ENCODE measurements at places on chromosomes 13 and 19. TPM values are rescaled to one million over a fixed set of nuclear protein-coding genes. Genes with fewer than 3 reads are reported as not detected.

DNA sequence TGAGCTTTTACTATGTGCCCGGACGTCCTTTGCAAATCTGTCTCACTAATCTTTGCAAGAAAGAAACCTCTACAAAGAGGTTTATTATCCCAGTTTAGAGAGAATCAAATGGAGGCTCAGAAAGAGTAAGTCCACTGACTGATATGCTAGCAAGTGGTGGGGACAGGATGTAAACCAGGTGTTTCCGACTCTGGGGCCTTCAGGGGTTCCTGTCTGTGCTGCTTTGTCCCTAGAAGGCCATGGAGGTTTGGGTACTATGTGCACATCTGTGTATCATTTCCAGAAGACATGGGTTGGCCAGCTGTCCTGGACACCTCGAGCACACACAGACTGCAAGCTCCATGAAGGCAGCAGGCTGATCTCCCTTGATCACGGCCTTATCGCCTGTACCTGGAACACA, 1.2 kb upstream of the KPTN start:
- no peak for DNase-seq

DNA sequence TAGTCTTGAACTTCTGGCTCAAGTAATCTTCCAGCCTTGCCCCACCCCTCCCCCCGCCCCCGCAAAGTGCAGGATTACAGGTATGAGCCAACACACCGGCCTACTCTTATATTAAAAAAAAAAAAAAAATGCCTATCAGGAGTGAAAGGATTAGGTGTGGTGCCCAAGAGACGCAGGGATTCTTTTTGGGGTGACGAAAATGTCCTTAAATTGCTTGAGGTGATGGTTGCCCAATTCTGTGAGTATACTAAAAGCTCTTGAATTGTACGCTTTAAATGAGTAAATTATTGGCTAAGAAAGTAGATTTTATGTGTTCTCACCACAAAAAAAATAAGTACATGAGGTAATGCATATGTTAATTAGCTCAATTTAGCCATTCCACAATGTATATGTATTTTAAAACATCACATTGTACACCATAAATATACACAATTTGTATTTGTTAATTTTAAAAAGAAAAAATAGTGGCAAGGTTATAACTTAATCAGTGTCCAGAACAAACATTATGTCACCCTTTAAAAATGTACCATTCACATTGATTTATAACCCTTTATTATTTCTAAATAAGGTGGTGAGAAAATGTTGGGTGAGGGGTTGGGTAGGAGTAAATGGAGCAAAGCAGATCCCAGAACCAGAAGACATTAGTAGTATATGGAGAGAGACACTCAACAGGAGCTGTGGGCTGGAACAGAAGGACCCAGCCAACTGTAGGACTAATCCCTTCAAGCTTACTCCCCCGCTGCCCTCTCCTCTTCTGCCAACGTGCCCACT, 3.9 kb downstream of the IGSF23 start:
- no peak for DNase-seq

GRCh38 chr19:7534531-7535046, 928 bp upstream of the PNPLA6 start:
- no peak for DNase-seq

DNA sequence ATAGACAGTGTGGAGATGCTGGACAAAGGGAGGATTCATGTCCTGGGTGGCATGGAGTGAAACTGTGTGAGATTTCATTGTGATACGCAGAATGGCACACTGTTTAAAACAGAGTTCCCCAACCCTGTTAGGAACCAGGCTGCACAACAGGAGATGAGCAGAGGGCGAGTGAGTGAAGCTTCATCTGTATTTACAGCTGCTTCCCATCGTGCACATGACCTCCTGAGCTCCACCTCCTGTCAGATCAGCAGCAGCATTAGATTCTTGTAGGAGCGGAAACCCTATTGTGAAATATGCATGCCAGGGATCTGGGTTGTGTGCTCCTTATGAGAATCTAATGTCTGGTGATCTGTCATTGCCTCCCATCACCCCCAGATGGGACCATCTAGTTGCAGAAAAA, 72.5 kb downstream of the RAP2A start:
- no peak for DNase-seq

DNA sequence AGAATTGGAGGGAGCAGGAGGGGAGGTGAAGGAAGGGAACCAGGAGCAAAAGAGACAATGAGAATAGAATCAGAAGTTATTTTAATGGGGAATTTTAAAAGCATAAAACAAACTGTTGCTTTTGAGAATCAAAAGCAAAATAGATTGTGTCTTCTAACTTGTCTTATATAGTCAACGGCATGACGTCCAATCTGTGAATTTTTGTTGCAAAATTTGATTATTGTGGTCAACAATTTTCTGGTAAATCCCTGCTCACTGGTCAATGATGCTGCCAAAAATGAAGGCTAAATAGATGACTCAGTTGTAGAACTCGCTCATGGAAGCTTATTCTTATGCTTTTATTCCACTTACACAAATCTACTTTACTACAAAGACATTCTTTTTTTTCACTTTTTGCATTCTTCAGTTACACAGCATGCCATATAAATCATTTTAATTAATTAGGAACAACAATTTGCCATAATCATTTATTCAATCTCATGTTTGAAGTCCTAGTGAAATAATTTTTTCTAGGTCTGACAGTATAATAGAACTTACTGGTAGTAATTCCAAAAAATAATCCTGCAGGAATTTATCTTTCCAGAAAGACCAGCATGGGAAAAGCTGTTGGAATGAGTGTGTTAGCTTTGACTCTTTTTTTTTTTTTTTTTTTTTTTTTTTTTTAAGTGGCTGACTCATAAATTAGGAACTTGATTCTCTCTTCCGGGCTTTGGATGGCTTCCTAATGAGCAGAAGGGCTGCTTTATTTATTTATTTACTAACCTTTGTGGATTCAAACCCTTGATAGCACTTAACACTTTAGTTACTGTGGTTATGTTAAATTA, 256.9 kb downstream of the SPRY2 start:
- DNase-seq = no peak

Gene SERTM1
- not detected for total RNA-seq

Gene TUBB4A
- total RNA-seq = 22.4 TPM
